ENCODE measurements at places on chromosomes 3 and 15.
A peak's percentile ranks its signal among the peaks of the same experiment; 100 is the strongest.

GRCh38 chr3:70882104-70882503 is 569.7 kb upstream of the MDFIC2 start:
- DNase-seq: no peak

DNA sequence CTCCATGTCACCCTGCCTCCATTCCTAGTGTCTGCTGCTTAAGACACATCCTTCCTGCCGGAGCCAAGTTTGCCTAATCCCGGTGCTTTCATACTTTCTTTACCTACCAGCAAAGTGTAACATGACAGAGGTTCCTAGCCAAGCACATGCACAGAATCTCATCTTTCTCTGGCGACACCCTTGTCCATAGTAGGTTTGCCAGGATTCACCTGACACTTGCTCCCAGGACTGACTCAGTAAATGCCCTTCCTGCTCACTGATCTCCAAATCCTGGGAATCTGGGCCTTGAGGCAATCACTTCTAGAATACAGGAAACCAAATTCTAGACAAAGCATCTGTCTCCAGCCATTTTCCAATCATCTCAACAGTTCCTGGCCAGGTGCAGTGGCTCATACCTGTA is 10.2 kb upstream of the NR2E3 start:
- DNase-seq: no peak

- DNase-seq: no peak
Observed at GRCh38 chr3:123520656-123521055, 64.2 kb downstream of the HACD2 start.

- peak; percentile 16 for DNase-seq
Observed at GRCh38 chr15:39580485-39581241, at the start of gene THBS1. Gene THBS1 (plus strand): TSS chr15:39581079. CDS start chr15:39581858, 779 bp downstream.

DNA sequence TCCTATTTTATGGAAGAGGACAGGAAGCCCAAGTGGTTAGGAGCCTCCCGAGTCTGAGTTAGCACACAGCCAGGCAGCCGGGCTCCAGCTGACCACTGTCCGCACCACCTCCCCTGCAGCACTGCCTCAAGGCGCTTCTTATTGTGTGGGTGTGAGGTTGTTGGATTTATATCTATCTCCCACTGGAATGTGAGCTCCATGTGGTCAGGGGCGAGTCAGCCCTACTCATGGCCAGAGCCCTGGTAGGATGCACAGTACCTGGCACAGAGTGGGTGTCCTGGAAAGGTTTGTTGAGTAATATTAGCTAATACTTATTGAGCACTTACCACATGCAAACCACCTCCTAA is 9.7 kb upstream of the FBLN2 start:
- DNase-seq: no peak

- no peak for DNase-seq
Observed at GRCh38 chr3:5014391-5014790, 35.2 kb downstream of the BHLHE40 start.

All from stimulated activated CD4-positive, alpha-beta T cell treated with anti-CD3 and anti-CD28 coated beads, Interleukin-1b, Interleukin-23, amount 100 ng/mL, for 24 hours (primary cell).